ENCODE measurements at places on chromosomes 16 and 17.
A peak's percentile ranks its signal among the peaks of the same experiment; 100 is the strongest.

DNA sequence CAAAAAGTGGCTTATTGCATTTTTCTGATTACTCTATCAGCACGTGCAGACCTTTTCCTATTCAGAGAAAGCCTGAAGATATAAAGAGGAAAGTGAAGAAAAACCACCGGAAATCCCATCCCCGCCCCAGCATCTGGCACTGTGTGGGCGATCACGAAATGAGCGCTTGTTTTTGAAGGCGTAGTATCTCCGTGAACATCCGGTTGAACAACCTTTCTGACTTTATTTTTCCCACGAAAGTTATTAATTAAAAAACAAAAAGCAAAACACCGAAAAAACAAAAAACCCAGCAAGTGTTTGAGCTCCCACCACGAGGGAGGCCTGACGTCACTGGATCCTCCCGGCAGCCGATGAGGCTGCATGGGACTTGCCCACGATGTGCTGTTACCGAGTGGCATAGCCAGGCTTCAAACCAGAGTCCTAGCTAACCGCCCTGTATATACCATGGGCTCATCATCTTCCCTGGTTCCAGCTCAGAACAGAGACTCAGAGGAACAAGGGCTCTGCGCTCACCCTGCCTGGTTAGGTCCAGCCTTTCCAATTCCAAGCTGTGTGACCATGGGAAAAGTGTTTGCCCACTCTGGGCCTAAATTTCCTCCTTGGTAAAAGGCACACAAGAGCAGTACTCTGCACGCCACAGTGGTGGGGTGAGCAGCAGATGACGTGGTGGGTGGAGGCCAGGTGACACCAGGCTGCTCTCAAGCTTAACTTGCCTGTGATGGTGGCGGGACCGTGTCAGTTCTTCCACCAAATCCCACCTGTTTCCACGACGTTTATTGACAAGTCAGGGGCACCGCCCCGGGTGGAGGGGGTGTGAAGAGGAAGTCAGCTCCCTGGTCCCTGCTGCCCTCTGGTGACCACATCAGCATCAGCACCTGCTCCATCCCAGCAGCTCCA is 34.3 kb upstream of the IL21R start:
- peak; percentile 71 for DNase-seq

- no peak for DNase-seq
These were observed 1.9 kb upstream of the SALL1 start for GRCh38 chr16:51152691-51153576.

DNA sequence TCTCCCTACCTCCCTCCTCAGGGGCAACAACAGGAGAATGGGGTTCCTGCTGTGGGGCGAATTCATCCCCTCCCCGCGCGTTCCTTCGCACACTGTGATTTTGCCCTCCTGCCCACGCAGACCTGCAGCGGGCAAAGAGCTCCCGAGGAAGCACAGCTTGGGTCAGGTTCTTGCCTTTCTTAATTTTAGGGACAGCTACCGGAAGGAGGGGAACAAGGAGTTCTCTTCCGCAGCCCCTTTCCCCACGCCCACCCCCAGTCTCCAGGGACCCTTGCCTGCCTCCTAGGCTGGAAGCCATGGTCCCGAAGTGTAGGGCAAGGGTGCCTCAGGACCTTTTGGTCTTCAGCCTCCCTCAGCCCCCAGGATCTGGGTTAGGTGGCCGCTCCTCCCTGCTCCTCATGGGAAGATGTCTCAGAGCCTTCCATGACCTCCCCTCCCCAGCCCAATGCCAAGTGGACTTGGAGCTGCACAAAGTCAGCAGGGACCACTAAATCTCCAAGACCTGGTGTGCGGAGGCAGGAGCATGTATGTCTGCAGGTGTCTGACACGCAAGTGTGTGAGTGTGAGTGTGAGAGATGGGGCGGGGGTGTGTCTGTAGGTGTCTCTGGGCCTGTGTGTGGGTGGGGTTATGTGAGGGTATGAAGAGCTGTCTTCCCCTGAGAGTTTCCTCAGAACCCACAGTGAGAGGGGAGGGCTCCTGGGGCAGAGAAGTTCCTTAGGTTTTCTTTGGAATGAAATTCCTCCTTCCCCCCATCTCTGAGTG is 5.9 kb upstream of the LASP1NB start:
- no peak for DNase-seq

GRCh38 chr17:51397361-51398127 is 137.2 kb downstream of the UTP18 start:
- DNase-seq, result no peak

GRCh38 chr17:27559506-27560481 is 71.2 kb upstream of the LGALS9 start:
- no peak for DNase-seq

DNA sequence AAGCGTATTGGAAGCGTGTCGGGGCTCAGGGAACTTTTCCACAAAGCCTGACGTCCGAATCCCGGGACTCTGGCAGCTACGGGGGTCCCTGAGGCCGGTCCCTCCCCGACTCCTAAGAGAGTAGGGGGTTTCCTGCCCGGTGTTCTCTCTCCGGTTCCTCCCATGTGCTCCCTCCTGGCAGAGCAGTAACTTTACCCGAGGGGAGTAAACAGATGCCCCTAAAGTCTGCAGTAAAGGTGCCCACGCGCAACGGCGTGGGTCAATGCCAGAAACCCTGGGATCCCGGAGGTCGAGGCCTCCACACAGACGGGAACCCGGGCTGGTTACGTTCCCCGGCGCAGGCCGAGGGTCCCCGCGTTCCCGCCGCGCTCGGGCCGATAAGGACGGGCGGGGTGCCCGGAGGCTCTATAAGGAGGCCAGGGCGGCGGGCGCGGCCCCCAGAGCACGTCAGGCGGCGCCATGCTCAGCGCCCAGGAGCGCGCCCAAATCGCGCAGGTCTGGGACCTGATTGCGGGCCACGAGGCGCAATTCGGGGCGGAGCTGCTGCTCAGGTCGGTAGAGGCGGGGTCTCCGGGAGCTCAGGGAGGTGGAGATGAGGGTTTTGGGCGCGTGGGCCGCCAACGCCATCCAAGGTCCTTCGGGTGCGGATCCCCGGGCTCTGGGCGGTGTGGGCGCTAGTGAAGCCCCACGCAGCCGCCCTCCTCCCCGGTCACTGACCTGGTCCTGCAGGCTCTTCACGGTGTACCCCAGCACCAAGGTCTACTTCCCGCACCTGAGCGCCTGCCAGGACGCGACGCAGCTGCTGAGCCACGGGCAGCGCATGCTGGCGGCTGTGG is at the start of gene HBM:
TSS of gene HBM (plus strand) at position 440 of the 836 bp plus-strand sequence. CDS start at position 460, 20 bp downstream.
- no peak for DNase-seq

DNA sequence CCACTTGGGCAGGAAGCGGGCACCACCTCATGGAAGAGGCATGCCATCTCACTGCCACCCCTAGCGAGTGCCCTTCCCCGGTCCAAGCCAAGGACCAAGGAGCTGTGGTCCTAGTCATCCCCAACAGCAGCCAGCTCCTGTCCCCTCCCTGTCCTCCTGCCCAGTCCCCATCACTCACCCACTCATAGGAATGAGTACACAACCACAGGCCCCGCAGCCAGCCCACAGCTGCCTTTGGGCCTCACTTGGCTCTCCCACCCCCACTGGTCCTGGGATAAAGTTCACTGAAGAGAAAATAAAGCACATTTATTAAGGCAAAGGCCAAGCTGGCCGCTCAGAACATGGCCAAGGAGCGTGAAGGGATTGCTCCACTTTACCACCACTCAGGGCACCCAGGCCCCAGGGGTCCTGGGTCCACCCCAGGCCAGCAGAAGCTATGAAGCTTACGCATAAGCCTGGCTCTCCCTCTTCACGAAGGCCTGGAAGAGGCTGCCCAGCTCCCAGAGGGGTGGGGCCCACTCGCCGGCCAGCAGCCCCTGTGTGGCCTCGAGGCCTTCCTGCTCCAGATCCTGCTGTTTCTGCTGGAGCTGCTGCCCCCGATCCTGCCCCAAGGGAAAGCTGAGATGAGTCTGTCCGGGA is 3.6 kb downstream of the SCRN2 start:
- no peak for DNase-seq

- DNase-seq, result no peak
These were observed 1.8 kb downstream of the HMOX2 start for GRCh38 chr16:4477966-4478365.

DNA sequence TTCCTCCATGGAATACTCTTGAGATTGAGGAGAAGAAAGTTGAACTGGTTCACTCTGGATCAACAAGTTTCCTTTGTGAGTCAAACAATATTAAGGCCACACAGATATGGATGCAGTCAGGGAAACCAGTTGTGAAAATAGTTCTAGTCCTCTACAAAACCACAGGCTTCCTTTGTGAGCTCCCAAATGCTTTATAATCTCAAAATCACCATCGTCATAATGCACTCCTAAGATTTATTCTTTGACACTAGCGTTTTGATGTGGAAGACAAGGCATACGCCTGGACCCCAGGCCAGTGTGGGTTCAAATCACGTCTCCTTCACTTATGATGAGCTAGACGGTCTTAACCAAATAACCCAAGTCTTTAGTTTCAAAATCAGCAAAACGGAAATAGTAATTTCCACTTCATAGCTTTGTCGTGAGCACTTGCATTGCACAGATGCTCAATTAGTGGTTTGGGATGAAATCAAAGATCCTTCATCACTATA is 142.6 kb downstream of the STX8 start:
- DNase-seq, result no peak

DNA sequence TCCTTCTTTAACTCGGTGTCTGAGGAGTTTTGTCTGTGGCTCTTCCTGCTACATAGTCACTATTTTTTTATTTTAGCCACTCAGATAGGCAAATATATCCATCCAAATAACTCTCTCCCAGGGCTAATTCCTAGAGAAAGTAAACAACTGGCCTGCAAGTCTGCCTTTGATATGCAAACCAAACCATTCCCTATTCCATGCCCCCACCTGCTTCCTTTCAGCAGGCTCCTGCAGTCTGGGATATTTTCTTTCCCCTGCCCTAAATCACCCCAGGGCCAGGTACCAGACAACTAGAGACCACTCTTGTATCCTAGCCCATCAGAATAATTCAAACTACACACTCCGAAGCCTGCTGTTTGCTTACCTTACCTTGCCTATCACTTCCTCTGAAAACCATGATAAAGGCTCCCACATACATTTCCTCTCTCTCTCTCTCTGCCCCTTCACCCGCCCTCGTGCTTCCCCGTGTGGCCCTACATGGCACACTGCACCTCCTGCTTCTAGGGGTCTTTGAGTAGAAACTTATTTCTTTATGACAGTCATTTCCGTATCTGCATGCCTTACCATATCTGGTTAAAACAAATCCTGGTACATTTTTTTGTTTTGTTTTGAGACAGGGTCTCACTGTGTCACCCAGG is 8.3 kb downstream of the CD300H start:
- no peak for DNase-seq

- peak; percentile 63 for DNase-seq
These were observed 197.3 kb upstream of the SDK2 start for GRCh38 chr17:73841431-73842060.

GRCh38 chr17:2954898-2955445 is 108.4 kb downstream of the OR1D5 start:
- no peak for DNase-seq

- DNase-seq, result no peak
These were observed 26.9 kb downstream of the GPT2 start for GRCh38 chr16:46911038-46911437.

- no peak for DNase-seq
These were observed 5.8 kb downstream of the SCGB1C2 start for GRCh38 chr17:142876-143784.

DNA sequence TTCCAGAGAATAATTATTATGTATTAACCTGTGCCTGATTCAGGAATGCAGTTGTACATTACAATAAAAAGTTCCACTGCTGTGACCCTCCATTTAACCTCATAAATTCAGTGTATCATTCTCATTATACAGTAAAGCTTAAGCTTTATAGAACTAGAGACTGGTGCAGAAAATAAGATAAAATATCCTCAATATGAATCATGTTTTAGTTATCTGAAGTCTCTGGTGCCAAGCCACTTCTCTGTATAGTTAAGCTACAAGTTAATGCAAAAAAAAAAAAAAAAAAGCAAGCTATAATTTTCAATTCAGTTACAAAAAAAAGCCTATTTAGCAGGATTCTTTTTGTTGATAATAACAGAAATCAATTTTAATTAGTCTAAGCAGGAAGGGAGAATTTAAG is 22.4 kb upstream of the SMIM36 start:
- DNase-seq, result no peak

GRCh38 chr17:18363101-18364049 is at the start of gene SHMT1:
Gene SHMT1 (minus strand): TSS chr17:18363550. CDS start chr17:18355981, 7,569 bp downstream.
- peak; percentile 88 for DNase-seq

GRCh38 chr17:81386646-81387099 is 8.6 kb upstream of the BAHCC1 start:
- DNase-seq, result no peak

- DNase-seq, result no peak
These were observed 199.8 kb downstream of the NPIPA7 start for GRCh38 chr16:16578701-16579100.

DNA sequence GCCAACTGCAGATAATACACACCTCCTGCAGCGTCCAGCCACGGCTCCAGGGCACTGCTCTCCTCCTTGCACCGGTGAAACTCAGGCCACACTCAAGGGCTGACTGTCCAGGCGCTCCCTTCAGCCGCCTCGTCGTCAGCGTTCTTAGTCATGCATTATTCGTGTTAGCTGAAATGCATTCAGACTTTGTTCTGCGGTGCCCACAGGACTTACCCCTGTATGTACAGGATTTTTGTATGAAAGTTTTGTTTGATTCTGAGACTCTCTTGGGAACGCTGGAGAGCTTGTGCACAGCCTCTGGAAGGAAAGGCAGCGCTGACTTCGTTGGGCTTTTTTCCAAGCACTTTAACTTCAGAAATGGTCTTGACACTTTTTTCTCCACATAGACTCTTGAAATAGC is 22.1 kb downstream of the CIBAR2 start:
- DNase-seq, result no peak

DNA sequence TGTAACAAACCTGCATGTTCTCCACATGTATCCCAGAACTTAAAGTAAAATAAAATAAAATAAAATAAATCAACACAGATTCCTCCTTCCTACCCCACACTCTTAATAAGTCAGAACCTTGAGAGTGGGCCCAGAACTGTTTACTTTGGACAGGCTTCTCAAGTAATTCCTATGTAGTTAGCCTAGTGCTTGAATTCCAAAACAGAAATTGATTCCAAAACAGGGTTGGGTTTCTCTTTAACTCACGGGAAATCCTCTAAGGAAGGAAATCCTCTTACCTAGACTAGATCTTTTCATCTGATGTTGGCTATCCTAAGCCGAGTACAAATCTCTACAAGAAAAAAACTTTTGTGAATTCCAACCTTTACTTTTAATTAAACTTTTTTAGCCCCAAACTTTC is 324.7 kb upstream of the C16orf82 start:
- no peak for DNase-seq

DNA sequence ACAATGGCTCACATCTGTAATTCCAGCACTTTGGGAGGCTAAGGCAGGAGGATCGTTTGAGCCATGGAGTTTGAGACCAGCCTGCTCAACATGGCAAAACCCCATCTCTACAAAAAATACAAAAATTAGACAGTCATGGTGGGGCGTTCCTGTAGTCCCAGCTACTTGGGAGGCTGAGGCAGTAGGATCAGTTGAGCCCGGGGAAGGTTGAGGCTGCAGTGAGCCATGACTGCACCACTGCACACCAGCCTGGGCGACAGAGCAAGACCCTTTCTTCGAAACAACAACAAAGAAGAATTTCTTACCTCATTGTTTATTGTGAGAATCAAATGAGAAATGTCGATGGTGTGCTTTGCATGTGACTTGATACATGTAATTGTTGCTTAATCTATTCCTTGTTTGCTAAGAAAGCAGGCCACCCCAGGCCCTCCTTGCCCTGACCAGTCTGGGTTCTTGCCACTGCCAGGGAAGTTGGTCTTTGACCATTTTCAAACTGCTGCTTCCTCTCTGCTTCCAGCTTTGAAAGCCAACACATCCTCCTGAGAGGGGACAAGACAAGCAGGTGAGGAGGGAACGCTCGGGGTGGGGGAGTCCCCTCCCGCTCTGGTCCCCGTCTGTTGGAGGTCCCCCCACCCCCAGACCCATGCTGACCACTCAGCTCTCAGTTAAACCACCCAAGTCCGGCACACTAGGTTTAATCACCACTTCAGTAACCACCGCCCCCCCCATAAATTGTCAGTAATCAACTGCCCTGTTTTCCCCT is 47.3 kb upstream of the CPNE2 start:
- no peak for DNase-seq

Measured in BE2C (cell line).